Caco-2 (cell line): ENCODE measurements at places on chromosomes 12 and 14.

- no peak for DNase-seq
Measured at GRCh38 chr14:70792939-70793338, 16.4 kb downstream of the MAP3K9 start.

DNA sequence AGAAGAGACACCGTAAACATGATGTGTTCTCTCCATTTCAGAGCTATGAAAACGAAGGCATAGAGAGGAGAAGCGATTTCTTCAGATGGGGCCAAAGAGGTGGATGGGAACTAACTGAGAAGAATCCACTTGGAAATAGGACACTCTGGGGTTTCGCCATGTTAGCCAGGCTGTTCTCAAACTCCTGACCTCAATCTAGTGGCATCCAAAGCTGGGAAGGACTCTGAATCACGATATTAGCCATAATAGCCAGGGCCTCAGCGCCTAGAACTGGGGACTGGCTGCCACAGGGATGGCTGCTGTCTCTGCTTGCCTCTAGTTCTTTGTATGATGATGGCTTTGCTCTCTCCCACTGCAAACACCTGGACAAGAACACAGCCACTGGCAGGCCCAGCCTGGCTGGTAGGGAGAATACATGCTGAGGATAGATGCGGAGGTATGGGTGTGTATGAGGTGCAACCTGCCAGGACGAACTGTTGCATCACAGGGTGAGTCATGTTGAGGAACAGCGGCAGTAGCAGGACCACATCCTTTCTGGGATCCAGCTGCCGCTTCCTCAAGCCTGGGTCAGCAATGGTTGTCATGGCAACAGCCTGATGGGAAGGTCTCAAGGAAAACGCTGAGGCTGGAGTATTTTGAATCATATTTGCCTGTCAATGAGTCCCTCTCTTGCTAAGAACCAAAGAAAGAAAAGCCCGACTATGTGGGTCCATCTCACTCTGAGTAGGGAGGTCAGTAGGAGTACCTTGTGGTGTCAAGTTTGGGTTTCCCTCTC, 31.1 kb downstream of the CCDC177 start:
- peak; percentile 39 for DNase-seq

- peak; percentile 49 for DNase-seq
Measured at GRCh38 chr12:106031761-106032622, 106.8 kb downstream of the NUAK1 start.

GRCh38 chr12:130194154-130194553, 31.9 kb downstream of the FZD10 start:
- DNase-seq = no peak

GRCh38 chr12:77343291-77343690, 277.9 kb upstream of the E2F7 start:
- DNase-seq = no peak

DNA sequence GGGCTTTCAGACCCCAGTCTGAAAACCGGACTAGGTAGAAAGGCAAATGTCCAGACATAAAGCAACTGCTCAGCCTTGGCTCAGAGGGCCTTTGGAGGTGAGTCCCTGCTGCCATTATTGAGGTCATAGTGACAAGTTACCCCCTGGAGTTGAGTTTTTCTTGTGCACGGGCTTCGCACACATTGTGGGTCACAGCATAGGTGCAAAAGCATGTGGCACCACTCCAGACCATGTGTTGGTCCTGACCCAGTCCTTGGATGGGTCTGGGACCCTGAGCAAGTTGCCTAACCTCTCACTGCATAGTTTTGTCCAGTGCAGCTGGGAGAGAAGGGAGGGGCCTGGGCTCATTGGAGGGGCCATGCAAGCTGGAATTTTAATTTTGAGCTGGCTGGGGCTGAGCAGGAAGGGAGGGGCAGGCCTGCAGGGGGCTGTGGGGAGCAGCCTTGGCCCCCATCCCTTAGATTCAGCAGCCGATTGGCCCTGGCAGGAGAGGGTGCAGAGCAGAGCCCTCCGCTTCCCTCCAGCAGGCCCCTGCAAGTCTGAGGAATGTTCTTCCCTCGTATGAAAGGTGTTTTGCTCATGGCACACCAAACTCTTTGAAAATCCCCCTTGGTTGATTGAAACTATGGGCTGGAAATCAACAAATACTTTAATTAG, 4.2 kb upstream of the KRT5 start:
- DNase-seq = no peak

DNA sequence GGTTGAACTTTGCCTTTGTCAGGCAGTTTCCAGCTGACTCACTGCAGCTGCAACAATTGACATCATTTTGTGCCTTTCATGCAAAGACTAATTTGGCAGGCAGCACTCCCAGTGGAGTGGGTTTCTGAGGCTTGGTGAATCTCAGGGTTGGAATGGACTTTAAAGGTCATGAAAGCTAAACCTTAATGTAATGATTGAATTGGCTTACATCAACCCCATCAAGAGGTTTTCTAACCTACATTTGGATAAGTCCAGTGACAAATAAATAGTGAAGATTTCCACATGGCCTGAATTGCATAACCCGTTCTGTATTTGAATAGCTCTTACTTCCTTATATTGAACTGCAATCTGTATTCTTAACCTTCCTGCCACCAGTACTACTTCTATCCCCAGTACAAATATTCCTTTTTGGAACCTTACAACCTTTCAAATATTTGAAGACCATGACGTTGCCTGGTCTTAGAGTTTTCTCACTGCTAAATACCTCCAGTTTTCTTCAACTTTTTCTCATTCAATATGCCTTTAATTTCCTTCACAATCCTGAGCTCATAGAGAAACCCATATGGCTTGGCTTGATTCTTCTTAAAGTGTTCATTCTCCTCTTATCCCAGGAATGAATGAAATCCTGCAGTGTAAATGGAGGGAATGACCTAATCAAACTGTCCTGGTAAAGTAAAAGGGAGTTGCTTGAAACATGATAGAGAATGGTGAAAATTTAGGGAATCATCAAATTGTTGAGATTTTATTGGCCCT, 168.1 kb upstream of the NOVA1 start:
- no peak for DNase-seq

DNA sequence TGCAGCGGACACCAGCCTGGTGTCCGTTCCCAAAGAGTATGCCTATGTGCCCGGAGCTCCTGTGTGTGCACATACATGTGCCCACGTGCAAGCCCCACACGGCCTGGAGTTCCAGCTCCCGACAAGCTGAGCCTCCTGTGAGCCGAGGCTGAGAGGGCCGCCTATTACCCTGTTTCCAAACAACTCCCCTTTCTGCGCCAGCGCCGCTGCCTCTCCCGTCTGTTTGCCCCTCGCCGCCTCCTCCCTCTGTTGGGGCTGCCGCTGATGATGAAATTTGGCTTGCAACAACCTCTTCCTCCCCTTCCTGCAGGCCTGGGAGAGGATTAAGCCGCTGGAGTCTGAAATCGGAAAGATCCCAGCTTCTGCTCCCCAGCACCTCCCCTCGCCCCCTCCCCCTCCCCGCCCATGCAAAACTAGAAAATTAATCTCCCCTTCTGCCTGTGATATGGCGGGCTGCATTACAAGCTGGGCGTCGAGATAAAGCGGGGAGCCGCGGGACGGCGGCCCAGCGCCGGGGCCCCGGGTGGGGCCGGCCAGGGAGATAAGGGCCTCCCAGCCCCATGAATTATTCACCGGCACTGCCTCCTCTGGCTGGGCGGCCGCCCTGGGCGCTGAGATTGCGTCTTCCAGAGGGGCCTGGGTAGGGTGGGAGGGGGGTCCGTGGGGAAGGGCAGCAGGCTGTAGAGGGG, 6.8 kb upstream of the ASIC1 start:
- peak; percentile 67 for DNase-seq

- DNase-seq = no peak
Measured at GRCh38 chr14:53890611-53891101, 66.0 kb downstream of the BMP4 start.

GRCh38 chr14:103597623-103598377, 31.2 kb upstream of the KLC1 start:
- DNase-seq = no peak

DNA sequence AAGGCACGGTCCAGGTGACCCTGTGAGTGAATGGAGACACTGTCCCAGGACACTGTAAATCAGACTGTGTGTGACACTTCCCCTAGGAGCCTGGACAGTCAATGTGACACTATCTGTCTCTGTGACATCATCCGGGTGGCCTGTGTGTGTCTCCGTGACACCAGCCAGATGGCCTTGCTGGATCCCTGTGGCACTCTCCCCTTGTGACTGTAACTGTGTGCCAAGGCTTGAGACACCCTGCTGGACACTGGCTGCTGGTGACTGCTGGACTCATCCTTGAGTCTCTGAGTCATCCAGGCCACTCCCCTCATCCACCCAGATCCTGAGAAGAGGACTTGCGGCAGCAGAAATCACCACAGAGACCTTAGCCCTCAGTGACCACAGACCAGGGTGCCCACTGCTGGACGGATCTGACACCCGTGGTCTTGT, 51.6 kb downstream of the MVK start:
- no peak for DNase-seq

GRCh38 chr12:64170024-64170423, 52.1 kb downstream of the KICS2 start:
- no peak for DNase-seq

GRCh38 chr12:2395354-2395977, 342.7 kb downstream of the CACNA1C start:
- DNase-seq = peak; percentile 69

DNA sequence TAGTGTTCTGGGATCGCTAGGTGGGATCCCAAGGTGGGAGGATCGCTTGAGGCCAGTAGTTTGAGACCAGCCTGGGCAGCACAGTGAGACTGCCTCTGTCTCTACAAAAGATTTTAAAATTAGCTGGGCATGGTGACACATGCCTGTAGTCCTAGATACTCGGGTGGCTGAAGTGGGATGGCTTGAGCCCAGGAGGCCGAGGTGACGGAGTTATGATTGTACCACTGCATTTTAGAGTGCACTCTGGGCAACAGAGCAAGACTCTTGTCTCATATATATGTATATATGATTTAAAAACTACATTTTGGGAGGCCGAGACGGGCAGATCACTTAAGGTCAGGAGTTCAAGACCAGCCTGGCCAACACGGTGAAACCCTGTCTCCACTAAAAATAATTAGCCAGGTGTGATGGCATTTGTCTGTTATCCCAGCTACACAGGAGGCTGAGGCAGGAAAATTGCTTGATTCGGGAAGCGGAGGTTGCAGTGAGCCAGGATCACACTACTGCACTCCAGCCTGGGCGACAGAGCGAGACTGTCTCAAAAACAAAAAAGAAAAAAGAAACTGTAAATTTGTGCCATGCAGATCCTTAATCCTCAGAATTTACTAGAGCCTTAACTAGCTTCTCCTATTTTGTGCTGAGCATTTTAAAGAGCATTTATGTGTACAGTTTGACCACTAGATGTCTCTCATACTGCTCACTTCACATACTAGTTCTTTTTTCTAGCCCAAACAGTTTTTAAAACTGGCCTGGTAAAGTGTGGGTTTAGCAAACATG, 114.8 kb downstream of the MON2 start:
- DNase-seq = peak; percentile 14

DNA sequence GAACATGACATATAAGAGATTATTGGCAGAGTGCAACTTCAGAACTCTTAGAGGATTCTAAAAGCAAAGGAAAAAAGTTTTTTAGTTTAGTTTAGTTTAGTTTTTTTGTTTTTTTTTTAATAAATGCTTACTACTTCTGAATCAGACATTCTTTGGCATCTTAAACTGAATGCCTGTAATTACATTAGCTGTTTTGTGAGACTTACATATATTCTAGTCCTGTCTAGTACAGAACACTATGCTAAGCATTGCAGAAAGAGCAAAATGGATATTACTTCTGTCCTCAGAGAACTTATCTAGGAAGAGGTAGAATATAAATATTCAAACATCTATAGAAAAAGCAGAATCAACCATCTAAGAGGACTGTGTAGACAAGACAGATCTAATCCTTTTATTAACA, 133.2 kb downstream of the RAD51B start:
- DNase-seq = no peak

GRCh38 chr12:124913474-124914391, 717 bp downstream of the UBC start:
- peak; percentile 91 for DNase-seq
